Psoas muscle (tissue), 8 donors: ENCODE measurements at places on chromosomes 16 and 17.

DNA sequence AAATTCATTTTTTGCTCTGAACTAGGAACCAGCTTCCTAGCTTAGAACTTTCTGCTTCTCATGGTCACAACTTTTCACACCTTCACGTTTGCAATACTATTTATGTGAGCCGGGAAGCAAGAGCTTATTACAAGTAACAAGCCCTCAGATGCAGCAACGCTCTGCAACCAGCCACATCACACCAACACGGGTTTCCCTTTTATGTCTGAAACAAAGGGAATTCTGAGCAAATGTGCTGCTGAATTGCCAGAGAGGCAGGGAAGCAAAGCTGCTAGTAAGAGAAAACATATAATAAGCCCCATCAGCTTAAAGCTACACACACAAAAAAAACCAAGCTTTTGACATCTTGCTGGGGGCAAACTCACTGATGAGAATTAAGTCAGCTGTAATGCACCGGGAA is 122.2 kb downstream of the SLC39A11 start:
- DNase-seq: no peak

GRCh38 chr17:65918916-65919315 is 273.0 kb downstream of the CEP112 start:
- DNase-seq: no peak

GRCh38 chr16:8590811-8591210 is 500 bp upstream of the TMEM114 start:
- DNase-seq: no peak

DNA sequence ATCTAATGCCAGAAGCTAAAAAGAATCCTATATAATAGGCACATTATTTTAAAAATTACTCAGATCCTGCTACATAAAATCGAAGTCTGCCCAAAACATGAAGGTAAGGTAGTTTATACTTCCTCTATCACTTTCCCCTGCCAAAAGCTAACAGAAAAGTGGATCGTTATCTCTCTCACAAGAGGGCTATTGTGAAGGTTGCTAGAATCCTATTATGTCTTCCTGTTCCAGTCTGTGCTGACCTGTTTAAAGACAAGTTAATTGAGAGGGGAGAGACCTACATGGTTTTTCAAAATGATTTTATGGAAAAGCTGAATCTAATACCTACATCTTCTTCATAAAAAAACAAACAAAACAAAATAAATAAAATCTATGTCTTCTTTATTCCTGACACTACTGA is 1410.9 kb upstream of the CDH8 start:
- no peak for DNase-seq

DNA sequence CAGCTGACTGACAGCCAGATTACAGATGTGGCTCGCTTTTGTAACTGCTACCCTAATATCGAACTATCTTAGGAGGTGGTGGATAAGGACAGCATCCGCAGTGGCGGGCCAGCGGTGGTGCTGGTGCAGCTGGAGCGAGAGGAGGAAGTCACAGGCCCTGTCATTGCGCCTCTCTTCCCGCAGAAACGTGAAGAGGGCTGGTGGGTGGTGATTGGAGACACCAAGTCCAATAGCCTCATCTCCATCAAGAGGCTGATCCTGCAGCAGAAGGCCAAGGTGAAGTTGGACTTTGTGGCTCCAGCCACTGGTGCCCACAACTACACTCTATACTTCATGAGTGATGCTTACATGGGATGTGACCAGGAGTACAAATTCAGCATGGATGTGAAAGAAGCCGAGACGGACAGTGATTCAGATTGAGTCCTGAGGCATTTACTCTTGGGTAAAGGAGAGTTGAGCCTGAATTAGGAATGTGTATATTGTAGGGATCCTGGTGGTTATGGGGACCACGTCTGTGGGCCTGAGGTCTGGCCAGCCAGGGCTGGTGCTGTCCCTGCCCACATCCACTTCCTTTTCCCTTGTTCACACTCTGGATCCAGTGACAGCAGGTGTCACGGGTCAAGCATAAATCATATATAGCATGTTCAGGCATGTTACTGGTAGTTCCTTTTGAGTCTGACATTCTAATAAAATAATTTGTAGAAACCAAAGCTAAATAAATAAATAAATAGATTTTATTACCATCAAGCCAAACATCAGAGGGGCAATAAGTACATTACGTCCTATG is 89.0 kb upstream of the SMURF2 start:
- no peak for DNase-seq
